ENCODE measurements at places on chromosomes 1 and 21.

DNA sequence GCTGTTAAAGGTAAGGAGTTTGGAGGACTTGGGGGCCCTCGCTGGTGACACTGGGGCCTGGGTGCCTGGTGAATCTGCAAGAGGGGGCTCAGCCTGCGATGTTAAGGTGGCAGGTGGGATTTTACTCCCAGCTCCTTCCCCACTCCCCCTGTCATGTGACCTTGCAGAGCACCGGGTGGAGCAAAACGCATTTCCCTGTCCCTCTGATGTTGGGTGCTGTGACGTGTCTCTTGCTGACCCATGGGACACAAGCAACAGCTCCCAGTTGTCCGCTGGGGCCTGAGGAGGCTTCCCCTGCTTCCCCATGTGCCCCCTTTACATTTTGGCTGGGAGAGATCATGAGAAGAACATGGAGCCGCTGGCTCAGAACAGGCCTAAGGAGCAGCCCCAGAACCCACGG is 319.0 kb downstream of the MATN1 start:
- DNase-seq: no peak

- no peak for DNase-seq
These were observed 4.5 kb upstream of the ANKRD13C start for GRCh38 chr1:70358921-70359564.

GRCh38 chr21:46550116-46550941 is 54.6 kb downstream of the S100B start:
- DNase-seq: no peak

- no peak for DNase-seq
These were observed 2.0 kb downstream of the GNL2 start for GRCh38 chr1:37593726-37594125.

DNA sequence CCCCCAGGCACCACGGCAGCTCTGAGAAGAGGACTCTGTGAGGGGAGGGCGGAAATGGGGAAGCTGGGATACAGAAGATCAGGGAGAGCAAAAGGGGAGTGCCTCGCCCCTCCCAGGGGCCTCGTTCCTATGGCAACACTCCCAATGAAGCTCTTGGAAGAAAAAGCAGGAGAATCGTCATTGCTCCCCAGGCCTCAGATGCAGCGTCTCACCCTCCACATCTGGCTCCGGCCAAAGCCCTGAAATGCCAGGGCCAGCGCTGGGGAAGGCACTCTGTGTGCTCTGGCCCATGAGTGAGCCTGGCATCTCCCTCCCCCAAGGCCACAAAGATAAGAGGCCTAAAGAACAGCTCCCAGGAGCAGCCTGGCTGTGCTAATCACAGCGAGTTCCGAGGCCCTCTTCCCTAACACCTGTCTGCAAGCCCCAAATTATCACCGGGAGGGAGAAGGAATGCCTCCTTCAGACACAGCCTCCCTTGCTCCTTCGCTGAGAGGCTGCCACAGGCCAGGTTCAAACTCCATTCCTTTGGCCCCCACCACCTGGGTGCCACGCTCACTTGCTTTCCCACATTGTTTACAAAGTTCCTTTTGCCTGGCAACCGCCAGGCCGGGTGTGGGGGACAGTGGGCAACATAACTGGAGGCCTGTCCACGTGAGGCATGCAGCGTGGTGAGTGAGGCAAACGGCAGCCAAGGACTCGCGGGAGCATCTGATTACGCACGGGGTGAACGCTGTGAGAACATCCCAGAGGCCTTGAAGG is 27.8 kb downstream of the ECE1 start:
- DNase-seq: no peak

DNA sequence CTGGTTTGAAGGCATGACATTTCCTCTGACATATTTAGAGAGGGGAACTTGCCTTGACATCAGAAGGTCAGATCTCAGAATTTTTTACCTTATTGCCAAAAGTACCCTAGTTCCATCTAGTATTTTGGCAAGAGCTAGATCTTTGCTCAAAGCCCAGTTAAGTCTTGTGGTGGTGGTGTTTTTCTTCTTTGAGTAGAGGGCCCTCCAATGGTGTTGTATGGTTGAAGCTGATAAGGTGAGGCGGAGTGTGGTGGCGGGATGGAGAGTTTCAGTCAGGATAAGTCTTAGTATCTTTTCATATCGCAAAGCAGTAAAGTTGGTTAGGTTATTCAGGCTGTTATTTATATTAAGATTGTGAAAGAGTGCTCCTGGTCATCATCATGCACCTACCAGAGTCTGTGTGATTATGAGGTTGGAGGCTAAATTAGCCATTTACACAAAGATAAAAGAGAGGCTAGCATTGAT is 20.1 kb upstream of the MACF1 start:
- DNase-seq: no peak

GRCh38 chr1:76764638-76765454 is 102.4 kb upstream of the ST6GALNAC5 start:
- no peak for DNase-seq

- DNase-seq: no peak
These were observed 8.2 kb downstream of the LMNA start for GRCh38 chr1:156122519-156123355.

GRCh38 chr1:212077028-212077427 is 41.5 kb downstream of the DTL start:
- DNase-seq: no peak

DNA sequence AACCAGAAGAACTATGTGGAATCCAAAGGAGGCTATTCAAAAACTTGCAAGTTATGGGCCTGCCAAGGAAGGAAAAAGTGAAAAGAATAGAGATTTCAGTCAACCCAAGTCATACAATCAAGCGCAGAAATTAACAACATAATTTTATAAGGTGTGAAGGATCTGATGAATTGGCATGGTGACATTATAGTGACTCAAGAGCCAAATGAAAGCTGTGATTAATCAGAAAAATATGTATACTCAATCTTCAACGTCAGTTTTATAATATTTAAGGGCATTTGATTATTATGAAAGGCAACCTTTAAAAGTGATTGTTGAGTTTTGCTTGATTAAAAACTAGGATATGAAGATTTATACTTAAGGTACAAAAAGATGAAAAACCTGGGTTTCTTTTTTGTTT is 37.8 kb upstream of the THEM4 start:
- DNase-seq: no peak

DNA sequence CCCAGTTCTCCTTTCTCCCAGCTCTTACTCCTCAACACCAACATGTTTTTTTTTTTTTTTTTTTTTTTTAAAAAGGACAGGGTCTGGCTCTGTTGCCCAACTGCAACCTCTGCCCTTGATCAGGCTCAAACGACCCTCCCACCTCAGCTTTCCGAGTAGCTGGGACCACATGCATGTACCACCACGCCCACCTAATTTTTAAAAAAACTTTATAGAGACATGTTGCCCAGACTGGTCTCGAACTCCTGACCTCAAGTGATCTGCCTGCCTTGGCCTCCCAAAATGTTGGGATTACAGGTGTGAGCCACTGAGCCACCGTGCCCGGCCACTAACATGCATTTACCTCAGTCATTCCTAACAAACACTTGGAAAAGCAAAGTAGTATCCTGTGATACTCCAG is 31.1 kb upstream of the FOXE3 start:
- DNase-seq: no peak

DNA sequence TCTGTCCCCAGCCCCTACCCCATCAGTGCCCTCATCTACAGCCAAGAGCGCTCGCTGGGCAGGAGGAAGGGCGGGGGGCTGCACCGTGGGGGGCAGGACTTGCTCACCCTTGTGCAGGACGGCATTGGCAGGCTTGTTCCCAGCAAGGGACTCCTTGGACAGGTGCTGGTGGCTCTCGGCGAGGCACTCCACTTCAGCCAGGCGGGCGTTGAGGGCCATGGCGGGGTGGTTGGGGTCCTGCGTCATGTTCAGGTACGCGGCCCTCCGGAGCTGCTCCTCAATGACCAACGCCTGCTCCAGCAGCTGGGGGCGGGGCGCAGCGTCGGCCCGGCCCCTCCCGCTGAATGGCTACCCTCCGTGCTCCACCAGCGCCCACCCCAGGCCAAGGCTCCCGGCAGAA is 64.0 kb downstream of the KCNAB2 start:
- DNase-seq: no peak

- no peak for DNase-seq
These were observed 244.5 kb downstream of the GPR52 start for GRCh38 chr1:174692313-174692712.

DNA sequence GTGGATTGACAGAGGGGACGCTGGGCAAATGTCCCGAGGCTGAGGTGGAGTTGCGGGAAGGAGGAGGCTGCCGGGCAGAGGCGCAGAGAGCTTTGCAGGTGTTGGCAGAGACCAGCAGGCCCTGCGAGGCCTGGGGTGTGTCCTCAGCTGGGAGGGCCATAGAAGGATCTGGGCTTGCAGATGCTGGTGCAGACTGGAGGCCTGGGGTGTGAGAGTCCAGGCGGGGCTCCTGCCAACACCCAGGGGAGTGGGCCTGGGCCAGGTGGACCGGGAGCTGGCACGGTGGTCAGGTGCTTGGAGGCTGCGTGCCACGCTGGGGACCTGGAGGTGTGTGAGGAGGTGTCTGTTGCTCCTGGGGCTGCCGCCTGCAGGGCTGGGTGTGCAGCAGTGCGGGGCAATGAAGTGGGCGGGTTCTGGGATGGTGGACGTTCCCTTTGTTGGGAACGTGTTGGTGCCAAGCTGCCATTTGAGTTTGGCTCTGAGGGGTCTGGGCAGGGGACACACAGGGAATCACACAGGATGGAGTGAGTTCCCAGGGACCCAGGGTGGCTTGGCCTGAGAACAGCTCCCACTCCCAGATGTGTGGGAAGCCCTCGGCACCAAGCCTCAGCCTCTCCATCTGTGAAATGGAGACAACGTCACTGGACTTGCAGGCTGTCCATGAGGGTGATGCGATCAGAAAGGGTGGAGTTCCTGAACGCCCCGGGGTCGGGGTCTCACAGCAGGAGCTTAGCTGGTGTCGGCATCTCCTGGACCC is 39.9 kb upstream of the POFUT2 start:
- DNase-seq: no peak

DNA sequence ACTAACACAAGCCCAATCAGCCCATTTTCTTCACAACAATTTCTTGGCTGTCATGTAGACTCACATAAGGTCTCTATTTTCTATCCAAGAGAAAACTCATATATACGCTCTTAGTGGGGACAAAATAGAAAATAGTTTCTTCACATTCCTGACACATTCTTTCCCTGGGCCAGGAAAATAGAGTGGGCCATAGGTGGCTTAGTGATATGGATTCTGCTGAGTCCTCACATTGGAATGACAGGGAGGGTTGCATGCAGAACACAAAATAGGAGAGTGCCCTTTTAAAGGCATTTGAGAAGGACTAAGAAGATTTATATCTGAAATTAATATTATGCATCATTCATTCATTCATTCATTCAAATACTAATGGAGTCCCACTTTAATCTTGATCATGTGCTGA is 207.7 kb downstream of the LYPLAL1 start:
- no peak for DNase-seq

GRCh38 chr1:208272311-208272710 is 28.1 kb upstream of the PLXNA2 start:
- no peak for DNase-seq

DNA sequence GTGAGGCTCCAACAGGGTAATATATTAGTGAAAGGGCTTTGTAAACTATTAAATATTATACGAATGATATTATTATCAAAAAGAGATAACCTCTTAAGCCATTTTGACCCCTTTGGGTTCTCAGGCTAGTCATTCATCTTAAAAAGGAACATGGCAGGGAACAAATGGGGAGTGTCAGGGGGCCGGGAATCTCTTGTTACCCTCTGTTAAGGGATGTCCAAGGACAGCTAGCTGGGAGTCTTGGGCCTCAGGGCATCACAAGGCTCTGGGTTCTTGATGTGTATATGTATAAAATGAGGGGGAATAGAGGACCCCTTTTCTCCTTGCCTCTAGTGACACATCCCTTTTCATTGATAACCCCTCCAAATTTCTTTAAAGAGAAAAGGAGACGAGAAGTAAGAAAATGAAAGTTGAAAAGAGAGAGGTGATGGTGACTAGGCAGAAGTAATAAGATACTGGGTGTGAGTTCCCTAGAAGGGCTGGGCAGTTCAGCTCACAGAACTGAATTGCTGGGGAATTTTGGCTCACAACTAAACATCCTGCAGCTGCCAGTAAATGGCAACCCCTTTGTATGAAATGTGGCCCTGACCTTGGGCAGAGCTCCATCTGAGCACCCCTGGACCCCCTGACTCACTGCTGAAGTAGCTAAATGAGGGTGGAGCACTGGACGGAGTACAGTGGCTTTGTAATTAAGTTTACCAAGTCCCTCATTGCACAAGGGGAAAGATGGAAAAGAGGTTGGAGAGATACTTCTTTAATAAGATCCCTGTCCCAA is 20.0 kb upstream of the ZNF326 start:
- DNase-seq: no peak

- DNase-seq: no peak
These were observed 384.6 kb downstream of the RRAGC start for GRCh38 chr1:38474738-38475623.

GRCh38 chr1:148385371-148386030 is 97.6 kb downstream of the PPIAL4G start:
- DNase-seq: no peak

DNA sequence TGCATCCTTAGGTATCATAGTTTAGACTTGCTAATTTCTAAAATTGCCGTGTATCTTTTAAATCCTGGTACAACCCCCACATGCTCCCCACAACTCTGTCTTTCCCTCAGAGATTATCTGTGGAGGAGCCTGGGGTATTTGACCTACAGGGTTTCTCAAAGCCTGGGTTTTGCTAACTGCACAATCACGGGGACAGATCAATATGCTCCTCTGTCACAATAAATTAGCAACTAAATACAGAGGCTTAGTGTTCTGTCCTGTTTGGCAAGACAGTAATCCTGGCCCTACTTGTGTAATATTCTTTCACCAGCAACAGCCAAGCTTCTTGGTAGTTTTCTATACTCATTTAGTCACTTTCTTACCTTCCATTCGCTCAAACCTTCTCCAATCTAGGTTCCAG is 8.5 kb downstream of the ECHDC2 start:
- DNase-seq: no peak

DNA sequence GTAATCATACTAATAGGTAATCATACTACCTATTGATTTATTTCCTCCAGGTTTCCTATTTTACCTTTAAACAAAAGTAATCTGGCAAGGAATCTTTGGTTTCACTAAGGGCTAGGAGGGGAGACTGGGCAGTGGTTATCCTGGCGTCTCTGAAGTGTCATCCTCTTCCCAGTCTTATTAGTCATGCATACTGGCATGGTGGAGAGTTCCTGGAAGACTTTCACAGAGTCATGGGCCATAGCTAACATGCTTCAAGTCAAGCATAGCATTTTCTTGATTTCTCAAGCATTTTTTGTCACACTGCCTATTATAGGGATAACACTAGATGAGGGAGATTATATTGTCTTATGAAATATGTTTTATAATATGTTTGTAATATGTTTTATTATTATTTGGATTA is 64.0 kb upstream of the ASB17 start:
- no peak for DNase-seq
